ENCODE measurements at places on chromosomes 12 and 14.
A peak's percentile ranks its signal among the peaks of the same experiment; 100 is the strongest.

GRCh38 chr12:97745406-97746101 is 282.9 kb downstream of the RMST start:
- no peak for DNase-seq

GRCh38 chr14:94373708-94374107 is 14.7 kb downstream of the SERPINA1 start:
- no peak for DNase-seq

DNA sequence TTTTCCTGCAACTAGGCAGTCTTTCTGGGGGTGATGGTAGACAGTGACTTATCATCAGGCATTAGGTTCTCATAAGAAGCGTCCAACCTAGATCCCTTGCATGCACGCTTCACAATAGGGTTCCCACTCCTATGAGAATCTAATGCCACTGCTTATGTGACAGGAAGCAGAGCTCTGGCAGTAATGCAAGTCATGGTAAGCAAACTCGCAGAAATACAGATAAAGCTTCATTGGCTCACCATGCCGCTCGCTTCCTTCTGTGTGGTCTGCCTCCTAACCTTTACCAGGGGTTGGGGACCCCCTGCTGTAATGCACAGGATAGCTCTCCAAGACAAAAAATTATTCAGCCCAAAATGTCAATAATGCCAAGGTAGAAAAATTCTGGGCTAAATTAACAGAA is 864.2 kb downstream of the TRHDE start:
- DNase-seq, result no peak

DNA sequence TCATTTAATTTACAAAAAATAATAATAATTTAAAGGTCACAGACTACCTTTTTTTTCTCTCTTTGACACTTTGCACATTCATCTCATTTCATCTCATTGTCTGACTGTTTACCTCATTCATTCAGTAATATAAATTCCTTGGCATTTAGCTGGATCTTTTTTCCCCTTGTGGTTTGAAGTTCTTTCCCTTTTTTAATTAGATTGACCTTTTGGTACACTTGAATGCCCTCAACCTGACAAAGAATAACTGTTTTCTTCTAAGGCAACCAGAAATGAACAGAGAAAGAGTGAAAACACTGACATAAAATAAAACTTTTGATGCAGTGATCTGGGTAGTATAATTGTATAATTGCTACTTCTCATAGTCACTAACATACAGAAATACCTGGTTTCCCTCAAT is 774.9 kb upstream of the NOVA1 start:
- DNase-seq, result no peak

DNA sequence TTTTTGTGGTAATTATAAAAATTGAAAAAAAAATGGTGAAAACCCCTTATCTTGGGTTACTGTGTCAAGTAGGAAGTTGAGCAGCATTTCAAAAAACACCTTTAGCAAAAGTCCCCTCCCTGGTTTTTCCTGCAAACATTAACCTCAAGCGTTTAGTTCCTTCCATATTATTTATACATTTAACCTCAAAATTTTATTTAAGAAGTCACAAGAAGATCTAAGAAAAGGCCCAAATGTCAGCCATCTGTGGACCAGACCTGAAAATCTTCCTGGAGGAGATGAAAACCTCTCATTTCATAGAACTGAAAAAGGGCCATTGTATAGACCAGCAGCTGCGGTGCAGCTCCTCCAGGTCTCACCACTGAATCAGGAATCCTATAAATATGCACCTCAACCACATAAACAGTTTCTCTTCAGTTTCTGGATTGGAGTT is 40.4 kb upstream of the BTG1 start:
- DNase-seq, result no peak

- DNase-seq, result no peak
These were observed 75.9 kb downstream of the BBS10 start for GRCh38 chr12:76272287-76272686.

DNA sequence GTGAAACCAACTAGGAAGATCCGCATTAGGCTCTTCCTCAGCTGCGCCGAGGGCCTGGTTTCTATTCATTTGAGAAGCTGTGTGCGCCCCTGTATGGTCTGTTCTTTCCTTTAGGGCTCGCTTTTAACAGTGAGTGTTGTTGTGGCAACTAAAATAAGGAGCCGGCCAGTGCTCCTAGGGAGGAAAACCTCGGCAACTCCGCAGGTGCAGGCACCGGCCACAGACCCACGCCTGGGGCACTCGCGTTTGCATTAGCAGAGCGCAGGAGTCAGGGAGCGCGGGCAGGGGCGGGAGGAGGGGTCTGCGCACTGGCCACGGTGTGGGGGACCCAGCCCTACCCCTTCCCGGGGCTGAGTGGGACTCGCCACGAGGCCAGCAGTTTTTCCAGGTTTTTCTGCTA is 50.5 kb downstream of the STX2 start:
- no peak for DNase-seq

DNA sequence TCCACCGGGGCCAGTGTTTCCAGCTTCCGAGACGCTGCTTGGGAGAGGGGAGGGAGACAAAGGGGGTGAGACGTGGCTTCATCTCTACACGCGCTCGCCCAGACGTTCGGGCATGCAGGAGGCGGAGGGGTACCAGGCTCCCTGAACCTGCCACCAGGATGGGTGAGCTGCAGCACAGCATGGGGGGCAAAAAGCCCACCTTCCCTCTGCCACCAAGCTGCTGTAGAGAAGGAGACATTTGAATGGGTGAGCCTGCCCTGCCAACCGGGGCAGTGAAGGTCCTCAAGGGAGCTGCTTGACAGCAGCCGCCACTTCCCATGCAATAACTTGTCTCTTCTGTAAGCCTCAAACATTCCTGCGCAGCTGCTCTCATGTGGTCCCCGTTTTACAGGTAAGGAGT is 78.4 kb upstream of the DICER1 start:
- no peak for DNase-seq

GRCh38 chr12:41932470-41932991 is 212.1 kb downstream of the GXYLT1 start:
- peak; percentile 2 for DNase-seq

DNA sequence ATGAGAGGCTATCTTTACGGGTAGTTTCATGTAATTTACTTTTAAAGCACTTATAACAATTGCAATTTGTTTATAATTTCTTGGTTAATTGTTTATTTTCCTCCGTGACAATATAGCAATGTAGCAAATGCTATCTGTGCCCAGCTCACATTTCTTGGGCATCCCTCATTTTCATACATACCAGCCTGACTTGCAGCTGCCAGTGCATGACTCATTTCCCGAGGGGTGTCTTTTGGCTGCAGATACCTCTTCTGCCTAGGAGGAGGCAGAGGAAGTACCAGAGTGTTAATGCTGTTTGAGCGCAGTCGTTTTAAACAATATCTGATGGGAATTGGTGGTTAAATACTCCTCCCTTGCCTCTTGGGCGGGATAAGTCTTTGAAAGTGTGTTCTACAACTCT is 104.2 kb upstream of the ABCD2 start:
- DNase-seq, result no peak

DNA sequence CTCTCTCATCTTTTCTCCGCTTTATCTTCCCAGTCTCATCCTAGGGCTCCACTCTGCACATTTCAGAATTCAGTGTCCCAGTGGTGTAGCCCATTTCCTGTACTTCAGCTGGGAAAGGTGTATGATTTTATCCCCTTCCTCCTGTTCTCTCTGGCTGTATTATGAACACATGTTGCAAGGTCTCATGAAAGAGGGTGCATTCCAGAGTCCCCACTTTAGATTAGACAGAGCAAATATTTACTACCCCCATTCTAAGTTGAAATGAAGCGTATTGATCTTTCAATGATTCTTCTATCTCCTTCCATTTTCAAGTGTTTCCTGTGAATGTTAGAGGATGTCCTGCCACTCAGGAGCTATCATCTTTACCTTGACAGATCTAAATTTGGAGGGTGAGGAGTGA is 123.2 kb downstream of the WIF1 start:
- no peak for DNase-seq

GRCh38 chr14:51554953-51555352 is 96.8 kb upstream of the FRMD6 start:
- no peak for DNase-seq

- DNase-seq, result no peak
These were observed 52.3 kb downstream of the RAB35 start for GRCh38 chr12:120064054-120064940.

DNA sequence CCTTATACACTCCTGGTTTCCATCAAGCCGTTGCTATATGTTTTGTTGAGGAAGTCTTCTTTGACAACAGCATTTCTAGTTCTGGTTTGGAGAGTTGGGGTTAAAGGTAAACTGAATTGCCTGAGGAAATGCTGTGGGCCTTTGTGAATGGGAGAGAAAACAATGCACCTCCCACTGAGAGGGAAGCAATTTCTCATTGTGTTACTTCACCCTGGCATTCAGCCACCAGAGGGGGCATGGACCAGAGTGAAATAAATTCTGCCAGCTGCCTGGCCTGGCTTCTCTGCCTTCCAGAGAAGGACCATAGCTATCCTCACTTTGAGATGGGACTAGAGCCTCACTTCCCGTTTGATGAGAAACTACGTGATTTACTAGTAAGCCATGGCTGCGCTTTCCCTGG is 475.3 kb downstream of the EGLN3 start:
- peak; percentile 0 for DNase-seq

GRCh38 chr12:69755302-69755701 is 16.6 kb downstream of the RAB3IP start:
- no peak for DNase-seq

- DNase-seq, result no peak
These were observed 65.6 kb downstream of the FBXL14 start for GRCh38 chr12:1528791-1529190.

DNA sequence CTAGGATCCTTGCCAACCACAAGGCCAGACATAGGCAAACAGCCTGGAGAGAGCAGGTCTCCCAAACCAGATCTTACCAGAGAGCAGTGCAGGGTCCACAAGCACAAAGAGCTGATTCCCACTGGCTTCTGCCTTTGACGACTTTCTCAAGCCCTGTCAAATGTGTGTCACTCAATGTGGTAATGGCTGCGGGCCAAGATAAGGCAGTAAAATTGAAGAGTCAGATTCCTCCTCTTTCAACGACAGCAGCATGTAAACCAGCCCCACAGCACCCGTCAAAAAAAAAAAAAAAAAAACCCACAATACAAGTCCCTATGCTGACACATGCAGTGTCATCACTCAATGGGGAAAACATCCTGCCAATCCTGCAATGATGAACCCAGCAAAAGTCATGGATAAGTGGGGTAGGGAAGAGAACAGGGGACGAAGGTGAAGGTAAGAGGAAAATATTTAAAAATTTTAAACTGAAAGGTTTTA is at the start of gene STON2:
Gene STON2, minus strand, starts transcription at position 123 of the 477 bp plus-strand sequence. CDS start 1,942 bp downstream, outside the sequence.
- DNase-seq, result peak; percentile 11

DNA sequence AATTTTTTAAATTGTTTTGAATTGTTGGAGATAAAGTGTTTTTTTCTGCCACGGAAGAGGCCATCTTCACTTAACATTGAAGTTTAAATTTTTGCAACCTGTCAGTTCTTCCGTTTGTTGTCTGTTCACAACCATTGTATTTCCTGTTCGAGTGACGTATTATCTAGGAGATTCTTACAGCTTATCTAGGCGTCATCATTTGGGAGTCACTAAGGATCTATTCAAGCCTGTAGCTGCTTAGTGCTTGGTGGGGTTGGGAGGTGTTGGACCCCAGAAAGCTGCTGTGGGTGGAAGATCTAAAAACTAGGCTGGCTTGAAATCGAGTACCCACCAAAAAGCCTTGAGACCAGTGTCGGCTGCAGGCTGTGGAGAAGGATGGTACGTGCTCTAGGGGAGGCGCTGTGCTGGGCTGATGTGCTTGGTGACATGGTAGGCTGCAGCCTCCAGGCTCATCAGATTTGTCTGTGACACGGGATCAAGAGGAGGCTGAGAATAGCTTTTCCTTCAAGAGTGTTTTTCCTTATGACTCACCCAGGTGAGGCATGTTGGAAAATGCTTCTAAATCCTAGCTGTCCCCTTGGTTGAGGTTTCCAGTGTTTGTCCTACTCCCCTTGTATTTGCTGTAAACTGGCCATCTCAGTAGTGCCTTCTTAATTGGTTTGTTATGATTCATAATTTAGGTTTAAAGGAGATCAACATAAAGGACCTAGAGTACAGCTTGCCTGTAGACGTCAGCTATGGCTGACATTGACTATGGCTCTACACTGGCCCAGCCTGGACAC is 57.8 kb downstream of the ATG14 start:
- no peak for DNase-seq

GRCh38 chr12:103053089-103053488 is 95.6 kb downstream of the ASCL1 start:
- no peak for DNase-seq

- no peak for DNase-seq
These were observed 170.2 kb upstream of the FOXG1 start for GRCh38 chr14:28596391-28596790.

- no peak for DNase-seq
These were observed 182.1 kb downstream of the C12orf50 start for GRCh38 chr12:87847147-87847546.

DNA sequence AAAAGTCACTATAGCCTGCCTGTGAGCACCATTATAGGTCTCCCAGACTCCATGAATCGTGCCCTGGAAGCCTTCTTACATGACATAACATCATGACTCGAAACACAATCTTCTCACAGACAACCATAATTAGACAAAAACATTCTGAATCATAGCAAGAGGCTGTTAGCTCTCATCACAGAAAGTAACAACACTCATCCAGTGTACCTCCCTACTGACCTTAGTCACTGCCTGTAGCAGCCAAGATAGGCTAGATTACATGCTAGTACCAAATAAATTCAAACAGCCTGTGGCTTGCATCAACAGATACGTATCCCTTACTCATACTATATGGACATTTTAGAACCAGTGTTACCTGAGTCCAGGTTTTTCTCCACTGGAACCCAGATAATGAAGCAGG is 663.8 kb upstream of the FOXG1 start:
- DNase-seq, result no peak

- DNase-seq, result no peak
These were observed 524 bp upstream of the CDK4 start for GRCh38 chr12:57752668-57753000.

DNA sequence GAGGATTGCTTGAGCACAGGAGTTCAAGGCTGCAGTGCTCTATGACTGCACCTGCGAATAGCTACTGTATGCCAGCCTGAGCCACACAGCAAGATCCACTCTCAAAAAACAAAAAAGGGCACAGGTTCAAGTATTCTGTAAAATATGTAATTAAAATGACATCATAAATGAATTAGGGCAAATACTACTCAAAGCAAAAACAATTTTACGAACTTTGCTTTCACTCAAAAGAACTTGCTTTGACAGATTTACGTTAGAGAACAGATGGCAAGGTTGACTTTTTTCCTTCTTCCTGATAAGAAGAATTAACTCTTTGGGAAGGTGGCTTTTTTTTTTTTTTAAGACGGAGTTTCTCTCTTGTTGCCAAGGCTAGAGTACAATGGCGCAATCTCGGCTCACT is 44.0 kb upstream of the EAPP start:
- no peak for DNase-seq

DNA sequence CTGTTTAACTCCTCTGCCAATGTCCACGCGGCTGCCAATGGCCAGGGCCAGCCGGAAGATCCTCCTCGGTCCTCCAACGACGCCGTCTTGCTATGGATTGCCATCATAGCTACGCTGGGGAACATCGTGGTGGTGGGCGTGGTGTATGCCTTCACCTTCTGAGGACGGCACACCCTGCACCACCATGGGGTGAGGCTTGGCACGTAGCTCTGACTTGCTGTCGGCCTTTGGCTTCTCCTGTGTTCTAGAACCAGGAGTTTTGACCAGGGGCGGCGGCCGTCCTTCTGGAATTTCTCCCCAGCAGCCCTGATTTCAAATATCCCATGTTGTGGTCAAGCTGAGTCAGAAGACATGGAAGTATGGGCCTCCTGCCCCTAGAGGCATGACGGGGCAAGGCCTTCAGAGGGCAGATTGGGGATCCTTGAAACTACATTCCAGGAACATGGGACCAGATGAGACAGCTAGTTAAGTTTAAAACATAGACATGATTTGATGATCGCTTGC is 47.5 kb downstream of the C14orf132 start:
- no peak for DNase-seq

- DNase-seq, result no peak
These were observed 10.3 kb downstream of the KRT75 start for GRCh38 chr12:52423661-52424500.
